CD4-positive, alpha-beta T cell treated with Interleukin-10 for 1 hour (primary cell): ENCODE measurements at places on chromosomes 13 and 19.

GRCh38 chr19:4007836-4008539 lies 452 bp downstream of the PIAS4 start:
- no peak for DNase-seq

GRCh38 chr19:41327076-41327575 lies 17.2 kb downstream of the CCDC97 start:
- peak; percentile 53 for DNase-seq

GRCh38 chr13:41955605-41956004 lies 5.3 kb downstream of the VWA8 start:
- DNase-seq, result no peak

DNA sequence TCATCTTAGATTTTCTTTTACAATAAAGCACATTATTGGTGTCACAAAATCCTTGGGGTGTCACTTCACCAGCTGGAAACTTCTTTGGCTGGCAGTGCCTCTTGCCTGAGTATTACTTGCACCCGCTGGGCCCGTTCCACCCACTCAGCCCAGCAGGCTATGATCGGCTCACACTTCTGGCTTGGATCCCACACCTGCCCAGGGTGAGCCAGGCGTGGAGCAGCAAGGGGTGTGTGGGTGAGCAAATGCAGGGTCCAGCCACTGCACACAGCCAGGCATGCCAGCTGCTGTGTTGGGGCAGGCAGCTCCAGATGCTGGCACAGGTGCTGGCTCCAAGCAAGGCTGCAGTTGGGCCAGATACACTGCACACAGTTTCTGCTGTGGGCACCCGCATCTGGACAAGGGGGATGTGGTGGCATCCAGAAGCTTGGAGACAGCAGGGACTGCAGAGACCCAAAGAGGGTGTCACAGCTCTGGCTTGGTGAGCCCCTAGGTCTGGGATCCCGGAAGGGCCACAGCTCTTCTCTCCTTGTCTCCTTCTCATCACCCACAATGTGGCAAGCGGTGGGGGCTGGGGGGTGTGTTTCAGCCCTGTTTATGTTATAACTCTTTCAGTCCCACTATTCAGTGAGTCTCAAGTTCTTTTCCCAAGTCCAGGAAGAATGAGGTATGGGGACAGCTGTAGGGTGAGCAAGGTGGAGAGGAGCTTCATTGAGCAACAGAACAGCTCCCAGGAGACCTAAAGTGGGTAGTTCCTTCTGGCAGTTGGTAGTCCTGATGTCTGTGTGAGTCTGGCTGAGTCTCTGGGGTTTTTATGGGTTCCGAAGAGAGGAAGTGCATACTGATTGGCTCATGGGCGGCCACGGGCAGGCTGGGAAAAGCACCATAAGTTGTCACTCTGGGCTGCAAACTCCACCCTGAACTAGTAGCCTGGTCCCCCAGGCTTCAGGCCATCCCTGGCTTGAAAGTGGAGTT lies 25.3 kb upstream of the TBC1D4 start:
- no peak for DNase-seq

DNA sequence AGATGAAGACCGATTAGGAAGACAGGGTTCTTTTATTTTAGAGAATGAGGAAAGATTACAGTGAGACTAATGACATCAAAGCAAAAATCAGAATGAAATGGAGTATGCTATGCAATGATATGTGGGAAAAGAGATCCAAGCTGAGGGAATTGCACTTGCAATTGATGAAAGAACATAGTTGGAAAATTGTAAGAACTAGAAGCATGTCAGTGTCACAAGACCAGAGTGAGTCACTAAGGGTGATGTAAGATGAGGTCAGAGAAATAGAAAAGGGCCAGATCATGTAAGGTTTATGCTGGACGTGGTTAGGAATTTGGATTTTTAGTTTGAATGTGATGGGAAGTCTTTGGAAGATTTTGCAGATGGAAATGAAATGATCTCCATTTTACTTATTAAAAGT lies 1937.3 kb downstream of the OLFM4 start:
- DNase-seq, result no peak
